Panc1 (cell line): ENCODE measurements at places on chromosomes 16 and 17.

GRCh38 chr17:56624309-56624708 is 30.8 kb downstream of the NOG start:
- no peak for DNase-seq

- no peak for DNase-seq
These were observed 26.6 kb downstream of the OR1D5 start for GRCh38 chr17:3036800-3037199.

- DNase-seq: no peak
These were observed 29.2 kb downstream of the CCDC40 start for GRCh38 chr17:80065478-80066170.

DNA sequence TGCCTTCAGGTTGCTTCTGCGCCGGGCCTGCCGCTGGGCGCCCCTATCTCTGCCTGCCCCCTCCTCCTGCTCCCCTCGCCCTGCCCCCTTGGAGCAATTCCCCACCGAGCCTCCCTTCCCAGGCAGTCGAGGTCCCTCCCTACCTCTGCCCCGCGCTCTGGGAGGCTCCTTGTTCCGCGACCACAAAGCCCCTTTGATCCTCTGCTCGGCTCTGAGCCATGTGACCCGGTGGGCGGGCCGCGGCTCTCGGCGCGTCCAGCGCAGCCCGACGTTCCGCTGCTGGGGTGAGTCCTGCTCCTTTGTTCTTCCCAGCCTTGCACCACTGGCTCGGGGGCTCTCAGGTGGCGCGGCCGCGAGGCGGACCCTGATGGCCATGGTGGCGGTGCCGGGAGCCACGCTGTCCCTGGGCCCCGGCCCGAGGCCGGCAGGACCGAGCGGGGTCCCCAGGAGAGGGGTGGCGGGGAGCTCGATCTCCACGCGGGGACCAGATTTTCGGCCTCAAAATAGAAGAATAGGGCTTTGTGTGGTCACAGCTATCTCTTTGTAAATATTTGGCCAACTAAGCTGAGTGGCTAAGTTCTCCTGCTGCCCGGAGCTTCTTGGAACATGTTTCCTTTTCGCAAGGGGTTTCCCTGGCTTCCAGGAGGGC is 310.6 kb downstream of the SEC14L1 start:
- DNase-seq: no peak

DNA sequence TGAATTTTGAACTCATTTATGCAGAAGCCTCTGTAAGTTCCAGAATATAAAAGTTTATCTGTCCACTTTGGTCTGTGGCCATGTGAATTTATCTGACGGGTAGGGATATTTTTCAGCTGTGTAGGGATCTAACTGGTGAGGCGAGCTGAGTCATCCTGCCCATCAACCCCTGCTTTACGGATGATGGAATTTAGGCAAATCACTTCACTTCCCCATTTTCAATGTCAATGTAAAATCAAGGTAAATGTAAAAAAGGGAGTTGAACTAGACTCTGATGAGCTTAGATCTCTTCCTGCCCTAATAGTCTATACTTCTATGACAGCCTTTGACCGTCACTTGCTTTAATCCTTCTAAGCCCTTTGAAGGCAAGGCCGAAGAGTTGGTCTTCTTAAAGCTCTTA is 2.6 kb downstream of the SLC16A6 start:
- DNase-seq: no peak

- DNase-seq: peak; percentile 67
These were observed 5.8 kb upstream of the KIFC3 start for GRCh38 chr16:57807968-57808528.

DNA sequence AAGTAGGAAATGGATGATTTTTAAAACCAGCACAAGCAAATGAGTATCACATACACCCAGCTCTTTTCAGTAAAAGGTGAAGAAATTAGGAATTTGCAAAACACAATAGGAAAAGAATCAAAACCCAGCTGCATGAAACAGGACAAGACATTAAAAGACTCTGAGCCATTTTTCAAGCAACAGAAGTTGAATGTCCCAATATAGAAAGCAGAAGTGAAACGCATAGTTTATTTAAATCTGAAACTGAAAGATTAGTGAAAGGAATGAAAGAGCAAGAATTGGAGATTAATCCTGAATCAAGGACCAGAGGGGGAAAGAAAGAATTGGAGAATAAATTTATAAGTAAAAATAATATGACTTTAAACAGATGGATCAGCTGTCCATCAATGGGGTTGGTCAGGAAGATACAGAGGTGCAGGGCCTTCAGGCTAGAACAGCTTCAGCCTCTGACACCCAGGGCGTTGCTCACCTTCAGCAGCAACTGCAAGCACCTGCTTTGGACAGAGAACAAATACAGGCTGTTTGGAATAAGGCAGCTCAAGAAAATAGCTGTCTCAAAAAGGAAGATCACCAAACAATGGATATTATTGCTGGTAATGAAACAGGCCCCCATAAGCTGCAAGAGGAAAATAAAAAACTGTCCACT is 3.9 kb upstream of the ARHGAP17 start:
- DNase-seq: no peak

DNA sequence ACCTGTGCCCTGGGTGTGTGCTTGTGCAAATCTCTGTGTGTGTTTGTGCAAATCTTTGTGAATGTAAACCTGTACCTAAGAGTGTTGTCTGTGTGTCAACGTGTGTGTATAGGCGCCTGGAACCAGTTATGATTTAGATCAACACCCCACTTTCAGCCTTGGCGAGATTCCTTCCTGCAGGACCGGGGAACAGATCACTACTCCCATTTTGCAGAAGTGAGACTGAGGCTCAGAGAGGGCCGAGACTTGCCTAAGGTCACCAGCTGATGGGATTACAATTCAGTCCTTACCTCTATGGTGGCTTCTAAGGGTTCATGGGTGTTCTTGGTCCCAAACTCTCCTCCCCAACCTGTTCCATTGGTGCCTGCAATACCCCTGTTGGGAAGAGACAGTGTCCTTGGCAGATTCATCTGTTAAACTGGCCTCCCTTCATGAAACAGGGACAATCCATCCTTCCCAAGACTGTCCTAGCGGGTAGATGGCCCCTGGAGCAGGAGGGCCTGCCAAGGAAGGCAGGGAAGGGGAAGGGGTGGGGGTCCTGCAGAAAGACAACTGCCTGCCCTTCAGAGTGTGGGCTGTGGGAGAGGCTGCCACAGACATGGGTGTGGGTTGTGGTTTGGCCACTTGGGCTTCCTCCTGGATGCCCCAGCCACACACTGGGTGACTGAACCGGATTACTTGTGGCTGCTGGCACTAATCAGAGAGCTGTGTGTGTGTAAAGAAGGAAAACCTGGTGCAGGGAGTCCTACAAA is 6.9 kb upstream of the MAPK7 start:
- no peak for DNase-seq

DNA sequence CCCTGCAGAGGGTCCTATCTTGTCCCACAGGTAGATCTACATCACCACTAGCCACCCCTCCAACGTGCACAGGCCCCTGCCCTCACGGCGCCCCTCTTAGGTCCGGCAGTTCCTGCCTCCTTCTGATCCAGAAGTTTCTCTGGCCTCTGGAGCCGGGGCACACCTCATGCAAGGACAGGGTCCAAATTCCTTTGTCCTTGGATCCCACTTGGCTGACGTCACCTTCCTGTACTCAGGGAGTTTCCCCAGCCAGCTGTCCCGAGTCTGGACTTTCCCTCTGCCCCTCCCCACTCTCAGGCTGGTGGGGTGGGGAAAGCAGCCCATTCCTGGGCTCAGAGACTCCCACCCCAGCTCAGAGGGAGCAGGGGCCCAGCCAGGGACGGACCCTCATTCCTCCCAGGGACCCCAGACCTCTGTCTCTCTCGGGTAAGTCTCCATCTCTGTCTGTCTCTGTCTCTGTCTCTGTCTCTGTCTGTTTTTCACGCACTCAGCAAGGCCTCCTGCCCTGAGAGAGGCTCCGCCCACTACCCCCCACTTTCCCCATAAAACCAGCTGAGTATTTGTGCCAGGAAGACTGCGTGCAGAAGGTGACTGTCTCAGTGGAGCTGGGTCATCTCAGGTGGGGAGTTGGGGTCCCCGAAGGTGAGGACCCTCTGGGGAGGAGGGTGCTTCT is at the start of gene IL32:
TSS of gene IL32 (plus strand) at position 572 of the 673 bp plus-strand sequence. CDS start 172 bp downstream, outside the sequence.
- no peak for DNase-seq

DNA sequence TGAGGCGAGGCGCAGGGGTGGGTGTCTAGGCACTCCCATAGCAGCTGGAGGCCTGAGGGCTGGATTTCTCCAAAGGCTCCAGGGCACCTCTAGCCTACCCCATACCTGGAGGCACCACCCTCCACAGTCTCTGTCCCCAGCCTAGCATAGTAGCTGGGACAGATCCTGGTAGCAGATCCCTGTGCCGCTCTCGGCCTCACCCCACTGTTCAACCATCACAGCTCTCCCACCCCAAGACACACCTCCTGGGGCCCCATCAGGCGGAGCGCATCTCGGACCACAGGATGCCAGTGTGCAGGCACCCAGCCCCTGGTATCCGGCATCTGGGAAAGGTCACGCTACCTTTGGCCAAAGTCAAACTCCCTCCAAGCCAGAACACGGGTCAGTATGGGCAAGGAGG is 7.1 kb downstream of the BTBD17 start:
- DNase-seq: no peak

DNA sequence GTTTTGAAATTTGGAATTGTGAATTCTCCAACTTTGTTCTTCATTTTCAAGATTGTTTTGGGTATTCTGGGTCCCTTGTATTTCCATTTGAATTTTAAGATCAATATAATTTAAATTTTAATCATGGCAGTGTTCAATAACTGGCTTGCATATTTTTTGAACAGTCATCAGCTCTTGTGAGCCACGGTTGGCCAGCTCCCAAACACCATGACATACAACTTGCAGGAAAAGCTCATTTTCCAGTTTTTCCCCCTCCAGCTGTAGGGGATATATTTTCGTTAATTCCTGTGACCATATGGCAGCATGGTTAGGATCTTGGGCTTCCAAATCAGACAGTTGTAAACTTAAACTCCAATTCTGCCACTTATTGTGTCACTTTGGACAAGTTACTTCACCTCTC is 690.1 kb downstream of the WWOX start:
- DNase-seq: no peak

GRCh38 chr17:82222816-82223215 is 6.0 kb upstream of the SLC16A3 start:
- no peak for DNase-seq

DNA sequence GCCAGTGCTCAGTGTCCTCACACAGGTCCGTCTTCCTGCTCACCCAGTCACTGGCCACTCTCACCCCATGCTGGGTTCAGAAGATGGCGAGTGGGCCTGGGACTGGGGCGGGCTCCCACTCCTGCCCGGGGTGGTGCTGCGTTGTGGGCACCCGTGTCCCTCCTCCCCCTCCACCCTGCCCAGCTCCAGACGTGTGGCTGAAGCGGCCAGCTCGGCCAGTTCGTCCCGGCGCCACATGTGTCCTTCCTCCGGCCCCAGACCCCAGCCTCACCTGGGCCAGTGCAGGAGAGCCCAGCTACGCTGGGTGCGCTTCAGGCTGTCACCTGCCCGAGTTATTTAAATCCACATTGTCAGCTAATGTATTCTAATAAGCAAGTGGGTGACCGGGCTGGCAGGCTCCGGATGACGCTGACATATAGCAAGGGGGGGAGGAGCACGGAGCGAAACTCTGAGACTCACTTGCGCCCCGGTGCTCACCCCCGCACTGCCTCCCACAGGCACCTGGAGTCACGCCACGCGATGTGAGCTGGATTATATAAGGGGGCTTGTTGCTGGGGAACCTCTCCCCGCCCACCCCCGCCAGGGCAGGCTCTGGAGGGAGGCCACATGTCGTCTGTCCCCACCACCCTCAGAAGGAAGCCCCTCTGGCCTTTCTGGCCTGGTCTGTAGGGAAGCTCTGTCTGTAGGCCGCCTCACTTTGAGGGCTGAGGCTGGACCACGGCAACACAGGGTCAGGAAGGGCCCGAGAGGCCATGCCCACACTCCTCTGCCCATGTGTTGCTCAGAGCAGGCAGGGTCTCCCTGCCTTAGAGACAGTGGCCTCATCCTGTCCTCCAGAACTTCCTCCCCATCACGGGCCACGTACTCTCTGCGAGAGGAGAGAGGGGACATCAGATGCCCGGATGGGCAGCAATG is 7.1 kb upstream of the BAIAP2 start:
- no peak for DNase-seq

- no peak for DNase-seq
These were observed 240.3 kb downstream of the ZNF423 start for GRCh38 chr16:49615576-49615975.

GRCh38 chr16:59543641-59544040 is 809.5 kb upstream of the GOT2 start:
- no peak for DNase-seq

GRCh38 chr17:44559634-44560554 is 2.6 kb downstream of the FZD2 start:
- DNase-seq: no peak

- no peak for DNase-seq
These were observed 6.4 kb downstream of the DRC7 start for GRCh38 chr16:57700781-57701551.

DNA sequence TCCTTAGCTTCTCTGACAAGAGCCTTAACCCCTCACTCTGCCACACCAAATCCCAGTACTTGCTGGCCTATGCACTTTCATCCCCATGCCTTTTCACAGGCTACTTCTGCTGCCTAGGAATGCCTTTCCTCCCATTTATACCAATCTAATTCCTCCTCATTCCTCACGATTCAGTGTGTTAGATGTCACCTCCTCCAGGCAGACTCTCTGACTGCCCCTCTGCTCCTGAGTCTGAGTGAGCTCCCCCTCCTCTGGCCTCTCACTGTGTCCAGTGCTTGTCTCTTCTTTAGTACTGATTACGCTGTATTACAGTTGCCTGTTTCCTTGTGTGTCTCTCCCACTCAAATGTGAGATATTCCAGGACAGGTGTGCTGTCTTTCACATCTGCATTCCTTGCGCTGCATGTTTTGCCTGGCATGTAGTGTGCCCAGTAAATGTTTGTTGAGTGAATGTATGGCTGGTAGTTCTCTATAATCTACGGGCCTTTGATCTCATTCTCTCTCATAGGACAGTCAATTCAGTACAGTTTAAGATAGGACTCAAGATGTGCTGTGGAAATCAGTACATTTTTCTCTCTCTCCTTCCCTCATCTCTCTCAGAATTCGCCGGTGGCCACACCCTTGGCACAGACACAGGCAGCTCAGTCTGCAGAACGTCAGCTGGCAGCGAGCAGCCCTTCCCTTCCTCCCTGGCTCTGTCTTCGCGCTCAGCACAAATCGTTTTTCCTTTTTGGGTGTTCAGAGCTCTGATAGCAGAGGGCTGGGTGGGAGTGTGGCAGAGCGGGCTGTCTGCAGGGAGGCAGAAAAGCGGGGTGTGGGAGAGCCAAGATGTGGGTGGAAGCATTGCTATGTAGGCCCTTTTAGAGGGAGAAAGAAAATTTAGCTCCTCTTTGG is 18.5 kb downstream of the ARL4D start:
- DNase-seq: no peak

DNA sequence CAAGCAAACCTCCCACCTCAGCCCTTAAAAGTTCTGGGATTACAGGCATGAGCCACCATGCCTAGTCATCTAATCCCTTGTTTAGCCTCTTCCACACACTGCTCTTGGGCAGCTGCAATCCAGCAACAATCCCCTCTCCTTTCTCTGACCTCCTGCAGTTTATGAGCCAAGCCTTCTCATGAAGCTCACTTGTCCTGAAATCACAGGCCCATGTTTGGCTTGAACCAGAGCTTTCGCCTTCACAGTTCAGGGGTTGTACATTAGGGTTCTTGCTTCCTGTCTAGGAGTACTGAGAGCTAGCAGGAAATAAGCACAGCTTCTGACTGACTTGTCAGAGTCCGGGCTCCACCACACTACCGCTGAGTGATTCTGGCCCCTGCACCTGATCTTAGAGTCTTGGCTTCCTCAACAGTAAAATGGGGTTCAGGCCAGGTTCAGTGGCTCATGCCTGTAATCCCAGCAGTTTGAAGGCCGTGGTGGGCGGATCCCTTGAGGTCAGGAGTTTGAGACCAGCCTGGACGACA is 16.3 kb downstream of the ERAL1 start:
- DNase-seq: no peak

GRCh38 chr17:9571201-9571600 is 4.4 kb downstream of the STX8 start:
- DNase-seq: no peak
